Thymus (tissue), 14 donors: ENCODE measurements at places on chromosomes 2 and 18.

DNA sequence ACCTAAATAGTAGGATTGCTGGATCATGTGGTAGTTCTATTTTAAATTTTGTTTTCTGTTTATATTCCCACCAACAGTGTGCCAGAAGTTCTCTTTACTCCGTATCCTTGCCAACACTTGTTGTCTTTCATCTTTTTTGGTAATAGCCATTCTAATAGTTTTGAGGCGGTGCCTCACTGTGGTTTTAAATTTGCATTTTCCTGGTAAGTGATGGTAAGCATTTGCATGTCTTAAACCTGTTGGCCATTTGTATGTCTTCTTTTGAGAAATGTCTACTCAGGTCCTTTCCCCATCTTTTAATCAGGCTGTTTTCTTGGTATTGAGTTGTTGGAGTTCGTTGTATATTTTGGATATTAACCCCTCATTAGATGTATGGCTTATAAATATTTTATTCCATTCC lies 51.6 kb downstream of the REL start:
- no peak for DNase-seq

DNA sequence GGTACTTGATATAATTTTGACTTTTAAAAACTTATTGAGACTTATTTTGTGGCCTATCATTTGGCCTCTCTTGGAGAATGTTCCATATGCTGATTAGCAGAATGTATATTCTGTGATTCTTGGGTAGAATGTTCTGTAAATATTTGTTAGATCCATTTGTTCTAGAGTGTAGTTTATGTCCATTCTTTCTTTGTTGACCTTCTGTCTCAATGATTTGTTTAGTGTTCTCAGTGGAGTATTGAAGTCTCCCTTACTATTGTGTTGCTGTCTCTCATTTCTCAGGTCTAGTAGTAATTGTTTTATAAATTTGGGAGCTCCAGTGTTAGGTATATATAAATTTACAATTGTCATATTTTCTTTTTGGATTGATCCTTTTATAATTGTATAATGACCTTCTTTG lies 349.6 kb upstream of the CWC22 start:
- no peak for DNase-seq

DNA sequence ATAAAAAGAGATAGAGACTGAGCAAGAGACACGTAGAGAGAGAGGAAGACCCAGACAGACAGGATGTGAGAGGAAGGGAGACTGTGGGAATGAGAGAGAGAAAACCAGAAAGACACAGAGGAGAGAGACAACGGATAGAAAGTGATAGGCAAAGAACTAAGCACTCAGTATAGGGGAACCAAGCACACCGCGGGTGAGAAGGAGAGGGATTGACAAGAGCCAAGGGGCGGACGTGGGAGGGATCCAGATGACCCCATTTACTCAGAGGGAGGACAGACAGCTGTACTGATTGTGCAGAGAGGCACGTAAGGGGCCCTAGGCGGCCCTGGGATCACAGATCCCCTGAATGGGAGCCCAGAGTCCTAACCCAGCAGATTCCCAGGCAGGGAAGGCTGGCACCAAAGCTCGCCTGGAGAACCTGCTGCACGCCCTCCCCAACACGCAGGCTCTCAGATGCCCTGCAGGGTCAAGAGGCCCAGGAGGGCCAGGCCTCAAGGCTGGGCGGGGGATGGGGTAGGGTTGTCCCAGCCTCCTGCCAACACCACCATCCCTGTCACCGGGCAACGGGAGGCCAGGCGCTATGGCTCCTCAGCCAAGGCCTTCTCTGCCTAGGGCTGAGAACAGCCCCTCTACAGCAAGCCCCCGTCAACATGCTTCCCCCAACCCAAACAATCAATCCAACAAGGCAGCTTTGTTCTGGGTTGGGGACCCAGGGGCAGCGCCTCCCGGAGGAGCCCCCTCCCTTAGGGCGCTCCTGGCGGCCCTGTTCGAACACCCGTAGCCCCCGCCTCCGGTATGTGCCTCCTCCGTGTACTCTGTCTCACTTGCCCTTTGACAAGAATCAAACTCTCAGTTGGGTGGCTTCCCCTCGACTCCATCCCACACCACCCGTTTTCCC lies 579 bp downstream of the LOXL3 start:
- DNase-seq: no peak

GRCh38 chr2:141569941-141570340 lies 560.9 kb downstream of the LRP1B start:
- DNase-seq: no peak

DNA sequence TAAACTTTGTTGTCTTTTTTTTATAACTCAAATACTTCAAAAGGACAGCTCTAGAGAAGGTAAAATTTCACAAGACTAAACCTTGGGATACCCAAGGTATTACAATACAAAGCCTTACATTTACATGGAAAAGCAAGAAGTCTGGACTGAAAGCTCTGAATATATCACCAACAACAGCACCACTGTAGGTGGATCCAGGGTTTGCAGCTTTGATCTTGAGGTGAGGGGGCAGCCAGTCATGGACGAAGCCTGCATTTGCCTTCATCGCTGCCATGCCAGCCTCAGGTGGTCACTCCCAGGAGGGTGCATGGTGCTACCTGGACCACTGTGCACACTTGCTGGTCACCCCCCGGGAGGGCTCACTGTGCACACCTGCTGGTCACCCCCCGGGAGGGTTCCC lies 36.6 kb downstream of the RBFA start:
- no peak for DNase-seq

GRCh38 chr2:75820693-75821092 lies 110.0 kb upstream of the GCFC2 start:
- no peak for DNase-seq

DNA sequence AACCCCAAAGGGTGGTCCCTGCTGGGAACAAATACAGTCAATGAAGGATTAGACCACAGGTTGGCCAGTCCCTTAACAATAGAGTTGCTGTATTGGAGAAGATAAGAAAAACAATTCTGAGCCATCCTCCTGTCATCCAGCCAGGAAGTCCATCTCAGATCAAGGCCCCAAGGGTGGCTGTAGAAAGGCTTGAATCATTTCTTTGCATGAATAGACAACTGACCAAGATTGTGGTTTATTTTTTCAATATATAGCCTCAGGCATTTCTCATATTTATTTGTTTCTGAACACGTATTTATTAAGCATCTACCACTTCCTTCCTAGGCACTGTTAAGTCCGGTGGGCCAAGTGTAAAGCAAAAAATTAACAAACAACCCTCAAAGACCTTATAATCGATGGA lies 274.4 kb upstream of the SLC14A2 start:
- DNase-seq: no peak

GRCh38 chr2:102893870-102894269 lies 132.0 kb downstream of the TMEM182 start:
- no peak for DNase-seq

GRCh38 chr2:227774011-227774624 lies 28.4 kb downstream of the SCYGR8 start:
- no peak for DNase-seq

GRCh38 chr2:238251331-238251730 lies 11.5 kb upstream of the HES6 start:
- no peak for DNase-seq

- DNase-seq: no peak
Measured at GRCh38 chr2:196268538-196269338, 97.4 kb upstream of the STK17B start.

- no peak for DNase-seq
Measured at GRCh38 chr2:141498561-141498960, 632.3 kb downstream of the LRP1B start.

DNA sequence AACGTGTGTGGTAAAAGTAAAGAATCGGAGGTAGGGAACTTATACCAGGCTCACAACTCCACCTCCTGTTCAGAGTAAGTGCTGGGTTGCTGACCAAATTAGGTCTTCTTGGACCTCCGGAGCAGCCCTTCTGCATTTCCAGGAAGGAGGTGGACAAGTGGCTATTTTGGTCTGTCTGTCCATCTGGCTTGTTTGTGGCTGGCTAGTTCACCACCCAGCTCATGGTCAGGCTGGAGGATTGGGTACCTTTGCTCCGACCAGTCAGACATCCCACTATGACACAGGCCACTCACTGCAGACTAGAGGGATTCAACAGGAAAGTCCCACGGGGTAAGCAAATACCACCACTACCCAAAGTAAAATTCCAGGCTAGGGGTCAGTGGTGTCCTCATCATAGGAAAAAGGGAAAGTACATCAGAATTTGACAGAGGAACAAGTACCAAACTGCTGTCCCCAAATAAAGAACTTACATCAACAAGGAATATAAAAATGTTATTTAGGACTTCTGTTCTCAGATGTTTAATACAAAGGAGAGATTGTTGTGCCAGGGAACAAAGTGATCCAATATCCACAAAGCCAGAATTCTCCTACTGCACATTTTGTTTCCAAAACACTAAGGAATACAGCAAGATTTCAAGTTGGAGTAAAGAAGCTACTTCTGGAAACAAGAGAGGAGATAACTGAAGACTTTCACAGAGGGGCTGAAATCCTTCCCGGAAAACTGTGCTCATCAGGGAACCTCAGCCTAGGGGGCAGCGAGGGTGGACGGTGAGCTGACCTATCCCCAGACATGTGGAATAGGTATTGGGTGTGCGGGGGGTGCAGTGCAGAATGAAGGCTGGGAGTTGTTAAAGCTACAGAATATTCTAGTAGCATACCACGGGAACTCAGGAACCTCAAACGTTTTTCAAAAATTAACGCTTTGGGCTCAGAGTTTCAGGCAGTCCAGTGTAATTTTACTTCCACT lies 56.9 kb downstream of the BCL2 start:
- DNase-seq: no peak

GRCh38 chr18:24630346-24630880 lies 170.0 kb downstream of the HRH4 start:
- DNase-seq: no peak

DNA sequence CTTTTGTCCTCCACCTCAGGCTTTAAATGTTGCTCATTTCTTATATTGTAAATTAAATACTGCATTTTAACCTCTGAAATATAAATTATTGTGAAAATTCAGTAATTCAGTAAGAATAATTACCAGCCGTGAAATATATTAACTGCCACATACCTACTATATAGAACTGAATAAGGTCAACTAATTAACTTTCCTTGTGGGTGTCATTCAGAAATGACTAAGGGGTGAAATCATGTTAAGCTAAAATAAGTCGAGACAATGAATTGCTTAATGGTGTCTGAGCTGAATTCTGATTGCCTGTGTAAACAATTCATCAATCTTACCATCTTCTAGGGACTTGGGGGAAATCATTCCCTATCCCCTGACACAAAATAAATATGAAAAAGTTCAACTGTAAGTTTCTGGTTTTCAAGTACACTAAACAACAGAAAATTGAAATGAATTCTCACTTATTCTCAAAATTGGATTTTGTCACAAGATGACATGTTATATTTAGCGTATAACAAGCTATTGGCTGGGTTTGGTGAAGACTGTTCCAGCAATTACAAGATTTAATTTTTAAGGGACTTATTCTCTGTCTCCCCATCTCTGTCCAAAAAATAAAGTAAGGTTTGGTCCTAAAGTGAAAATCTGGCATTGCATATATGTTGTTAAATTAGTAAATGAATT lies 255.1 kb downstream of the METTL4 start:
- DNase-seq: no peak

DNA sequence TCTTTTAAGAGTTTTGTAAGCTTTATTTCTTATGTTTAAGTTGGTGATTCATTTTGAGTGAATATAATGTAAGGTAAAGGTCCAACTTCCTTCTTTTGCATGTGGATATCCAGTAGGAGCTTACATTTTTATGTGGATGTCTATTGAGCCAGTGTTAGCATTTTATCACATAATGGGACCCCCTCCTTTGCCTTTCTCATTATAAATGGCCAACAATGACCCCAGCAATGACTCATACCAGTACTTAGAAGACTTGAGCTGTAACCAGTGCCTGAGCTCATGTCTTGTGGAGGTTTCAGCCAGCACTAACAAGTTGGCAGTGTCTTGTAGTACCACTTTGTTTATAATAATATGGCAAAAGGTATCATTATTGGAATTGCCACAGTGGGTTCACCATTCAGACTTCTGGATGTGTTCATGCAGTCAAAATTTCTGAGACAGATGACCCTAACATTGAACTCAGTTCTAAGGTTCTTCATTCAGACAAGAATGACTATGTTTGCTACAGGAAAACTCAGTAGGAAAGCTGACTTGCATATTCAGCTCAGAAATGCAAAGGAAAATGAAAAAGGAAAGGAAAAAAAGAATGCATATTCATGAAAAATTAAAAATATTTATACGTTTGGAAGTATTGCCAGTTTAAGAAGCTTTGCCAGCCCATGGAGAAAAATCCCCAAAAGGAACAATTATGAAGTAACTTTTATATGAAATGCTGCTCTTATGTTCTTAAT lies 41.0 kb downstream of the CDKL4 start:
- no peak for DNase-seq

- DNase-seq: no peak
Measured at GRCh38 chr2:173090973-173091660, 15.5 kb downstream of the MAP3K20 start.
